ENCODE measurements at places on chromosomes 2 and 18.

DNA sequence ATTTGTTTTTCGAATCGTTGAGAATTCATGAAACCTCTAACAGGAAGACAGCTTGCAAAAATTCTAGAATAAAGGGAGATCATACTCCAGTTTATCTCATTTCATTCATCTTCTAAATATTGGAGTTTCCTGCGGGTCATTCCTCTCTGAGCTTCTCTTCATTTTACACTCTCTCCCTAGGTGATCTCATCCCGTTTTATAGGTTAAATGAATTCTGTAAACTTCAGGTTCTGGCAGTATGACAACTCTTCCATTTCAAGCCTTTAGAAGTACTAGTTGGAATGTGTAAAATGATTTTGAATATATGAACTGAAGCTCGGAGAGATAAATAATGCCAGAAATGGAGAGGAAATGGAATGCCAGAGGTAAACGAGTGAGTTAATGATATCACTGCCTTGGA is 312.4 kb downstream of the METTL4 start:
- no peak for DNase-seq

- DNase-seq: no peak
Observed at GRCh38 chr2:134508391-134508790, 210.4 kb downstream of the TMEM163 start.

GRCh38 chr2:12317814-12318426 is 398.8 kb upstream of the TRIB2 start:
- no peak for DNase-seq

DNA sequence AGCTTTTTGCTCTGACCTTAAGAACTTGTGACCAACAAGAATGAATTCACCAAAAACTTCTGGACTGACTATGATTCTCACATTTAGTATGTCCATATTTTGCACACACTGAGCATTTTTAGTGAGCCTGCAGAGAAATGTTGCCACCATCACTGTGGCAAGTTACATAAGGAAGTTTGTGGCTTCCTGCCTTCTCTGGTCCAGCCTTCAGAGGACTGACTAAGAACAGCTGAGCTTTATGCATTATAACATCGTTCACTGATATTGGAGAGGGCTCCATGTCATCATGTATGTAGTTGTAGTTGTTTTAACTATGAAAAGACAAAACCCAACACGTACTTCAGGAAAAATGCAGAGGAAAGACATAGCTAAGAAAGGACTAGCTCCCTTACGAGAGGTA is 218.0 kb upstream of the CRIM1 start:
- no peak for DNase-seq

- DNase-seq: no peak
Observed at GRCh38 chr2:186181625-186182024, 304.4 kb upstream of the ZC3H15 start.

DNA sequence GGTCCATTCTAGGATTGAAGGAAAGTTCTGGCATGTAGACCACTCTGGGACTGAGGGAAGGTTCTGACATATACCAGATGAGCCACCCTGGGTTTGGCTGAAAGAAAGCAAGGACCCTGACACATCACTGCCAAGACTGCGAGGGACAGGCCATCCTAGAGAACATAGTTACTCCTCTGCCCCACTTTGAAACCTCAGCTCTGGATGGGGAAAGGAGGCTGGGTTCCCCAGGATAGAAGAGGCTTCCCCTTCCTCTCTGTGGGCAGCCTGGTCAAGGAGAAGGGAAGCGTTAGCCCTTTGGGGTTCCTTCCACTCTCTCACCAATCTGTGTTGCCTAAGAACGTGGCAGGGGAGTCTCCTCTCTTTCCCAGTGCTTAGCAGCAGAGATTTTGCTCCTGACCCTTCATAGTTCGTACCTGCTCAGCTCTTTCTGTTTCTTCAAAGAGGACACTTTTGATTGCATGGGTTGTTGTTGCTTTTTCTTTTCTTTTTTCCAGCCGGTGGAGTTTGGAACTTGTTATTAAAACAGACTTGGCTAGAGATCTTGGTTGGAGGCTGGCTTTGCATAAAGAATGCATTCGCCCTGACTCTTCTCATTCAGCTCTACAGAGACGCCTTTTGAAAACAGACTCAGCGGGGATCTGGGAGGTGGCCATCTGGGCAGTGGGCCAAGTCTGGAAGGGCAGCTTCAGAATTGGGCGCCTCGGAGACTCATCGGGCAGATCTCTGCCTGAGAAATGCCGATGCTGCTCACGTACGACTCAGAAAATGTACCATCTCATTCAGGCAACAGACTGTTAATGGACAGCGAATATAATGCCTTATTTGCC is 166.1 kb downstream of the CLIP4 start:
- DNase-seq: no peak

DNA sequence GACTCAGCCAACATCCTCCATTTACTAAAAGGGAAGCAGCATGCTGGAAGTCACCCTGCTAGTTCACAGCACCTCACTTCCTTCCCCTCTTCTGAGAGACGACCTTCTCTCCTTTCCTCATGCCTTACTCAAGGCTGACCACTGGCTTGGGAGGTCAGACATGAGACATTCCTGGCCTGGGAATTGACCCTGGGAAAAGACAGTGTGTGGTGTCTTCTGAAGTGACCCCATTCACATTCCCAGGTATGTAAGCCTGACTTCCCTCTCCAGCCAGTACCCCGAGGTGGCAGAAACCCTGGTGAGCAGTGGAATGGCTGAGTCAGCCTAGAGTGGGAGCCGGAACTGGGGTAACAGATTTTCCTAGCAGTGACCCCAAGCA is 92.4 kb downstream of the PLB1 start:
- no peak for DNase-seq

DNA sequence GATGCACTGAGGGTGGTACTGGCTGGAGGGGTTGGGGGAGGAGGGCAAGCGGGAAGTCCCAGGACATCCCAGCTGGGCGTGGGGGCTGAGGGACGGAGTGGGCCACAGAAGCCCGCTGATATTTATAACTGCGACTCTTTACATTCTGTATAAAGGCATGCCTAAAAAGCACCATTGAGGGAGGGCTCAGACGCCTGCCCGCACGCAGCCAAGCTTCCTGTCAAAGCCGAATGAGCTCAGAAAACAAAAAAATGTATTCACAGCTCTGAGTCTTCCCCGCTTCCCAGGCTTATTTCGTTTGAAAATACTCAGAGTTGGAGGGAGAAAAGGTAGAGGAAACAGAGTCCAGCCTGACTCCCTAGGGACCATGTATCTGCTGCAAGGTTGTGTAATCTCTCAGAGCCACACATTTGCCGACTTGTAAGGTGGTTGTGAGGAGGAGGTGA is 170.1 kb upstream of the HAAO start:
- no peak for DNase-seq

DNA sequence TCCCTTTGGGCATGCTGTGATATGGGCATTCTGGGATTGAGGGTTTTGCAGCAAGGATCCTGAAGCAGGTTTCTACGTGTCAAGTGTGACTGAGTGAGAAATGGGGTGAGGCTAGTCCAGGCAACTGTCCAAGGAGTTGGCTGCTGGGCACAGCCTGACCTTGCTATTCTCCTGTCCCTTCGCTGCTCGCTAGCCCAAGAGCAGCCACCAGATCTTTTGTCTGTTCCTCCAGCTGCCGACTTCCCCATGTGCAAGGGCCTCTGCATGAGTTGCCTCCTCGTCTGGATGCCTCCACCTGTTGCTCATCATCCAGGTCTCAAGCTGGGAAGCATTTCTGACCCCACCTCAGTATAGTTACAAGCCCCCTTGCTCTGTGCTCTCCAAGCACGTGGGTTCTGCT is 71.1 kb downstream of the DYSF start:
- no peak for DNase-seq

GRCh38 chr18:70110678-70111077 is 94.8 kb downstream of the RTTN start:
- DNase-seq: no peak

DNA sequence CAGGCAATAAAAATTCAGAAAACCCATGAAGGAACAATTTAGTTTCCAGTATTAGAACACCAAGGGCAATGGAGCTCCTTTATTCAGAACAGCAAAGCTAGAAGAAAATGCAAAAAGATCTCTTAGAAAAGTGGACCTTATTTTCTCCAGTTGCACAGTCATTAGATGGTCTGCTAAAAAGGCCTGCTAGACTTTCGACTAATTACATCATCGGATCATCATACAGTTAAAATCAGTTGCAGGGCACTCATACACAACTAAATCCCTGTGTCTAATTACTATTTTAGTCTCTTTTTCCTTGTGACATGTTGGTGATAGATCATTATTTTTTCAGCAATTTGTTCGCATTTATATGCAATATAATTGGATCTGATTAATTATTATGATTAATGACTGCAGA is 425.3 kb downstream of the NR4A2 start:
- no peak for DNase-seq

DNA sequence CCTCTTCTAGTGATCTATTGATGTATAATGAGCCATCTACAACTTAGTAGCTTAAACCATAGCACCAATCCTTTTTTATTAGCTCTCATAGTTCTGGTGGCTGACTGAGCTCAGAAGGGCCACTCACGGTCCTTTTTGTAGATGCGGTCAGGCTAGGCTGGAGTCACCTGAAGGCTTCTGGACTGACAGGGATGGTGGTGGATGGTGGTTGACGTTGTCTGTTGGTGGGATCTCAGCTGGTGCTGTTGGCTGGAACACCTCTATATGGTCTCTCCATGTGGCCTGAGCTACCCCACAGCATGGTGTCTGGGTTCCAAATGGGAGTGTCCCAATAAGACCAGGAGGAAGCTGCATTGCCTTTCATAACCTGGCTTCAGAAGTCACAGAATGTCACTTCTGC is 68.0 kb downstream of the BCL2L11 start:
- no peak for DNase-seq

- no peak for DNase-seq
Observed at GRCh38 chr2:172168917-172169346, 66.2 kb upstream of the DLX2 start.

- DNase-seq: no peak
Observed at GRCh38 chr2:163735685-163736432, at the start of gene FIGN. FIGN (minus strand) TSS chr2:163736008; CDS start chr2:163734927, 1,081 bp downstream.

DNA sequence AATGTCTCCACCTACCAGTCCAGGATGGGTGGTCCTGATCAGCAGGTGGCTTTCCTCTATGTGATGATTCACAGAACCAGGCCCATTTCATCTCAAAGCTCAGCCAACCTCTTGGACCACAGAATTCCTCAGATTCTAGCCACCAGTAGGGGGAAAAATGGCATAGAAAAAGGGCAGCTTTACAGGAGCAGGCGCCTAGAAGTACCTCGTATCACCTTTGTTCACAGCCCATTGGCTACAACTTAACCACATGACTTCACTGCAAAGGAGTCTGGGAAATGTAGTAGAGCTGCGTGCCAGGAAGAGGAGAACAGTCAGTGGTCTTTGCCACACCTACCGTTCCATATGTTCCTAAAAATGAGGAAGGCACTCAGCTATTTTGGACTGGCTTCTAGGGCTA is 62.8 kb upstream of the DTNA start:
- DNase-seq: no peak

DNA sequence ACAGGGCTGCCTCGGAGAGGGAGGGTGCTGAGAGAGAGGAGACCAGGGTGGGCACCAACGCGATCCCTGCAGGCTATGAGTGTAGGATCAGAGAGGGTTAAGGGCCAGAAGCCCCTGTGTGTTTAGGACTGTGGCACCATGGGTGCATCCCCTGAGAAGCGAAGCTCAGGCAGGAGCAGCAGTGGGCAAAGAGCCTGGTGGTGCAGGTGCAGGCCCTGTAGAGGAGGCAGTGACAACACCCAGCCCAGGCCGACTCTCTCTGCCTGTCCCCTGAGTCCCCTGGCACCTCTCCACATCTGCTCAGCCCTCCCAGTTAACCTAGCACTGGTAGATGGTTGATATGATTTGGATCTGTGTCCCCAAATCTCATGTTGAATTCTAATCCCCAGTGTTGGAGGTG is 139.8 kb downstream of the RNF152 start:
- DNase-seq: no peak
